Type B pancreatic cell (in vitro differentiated cells): ENCODE measurements at places on chromosomes 3 and 15.

DNA sequence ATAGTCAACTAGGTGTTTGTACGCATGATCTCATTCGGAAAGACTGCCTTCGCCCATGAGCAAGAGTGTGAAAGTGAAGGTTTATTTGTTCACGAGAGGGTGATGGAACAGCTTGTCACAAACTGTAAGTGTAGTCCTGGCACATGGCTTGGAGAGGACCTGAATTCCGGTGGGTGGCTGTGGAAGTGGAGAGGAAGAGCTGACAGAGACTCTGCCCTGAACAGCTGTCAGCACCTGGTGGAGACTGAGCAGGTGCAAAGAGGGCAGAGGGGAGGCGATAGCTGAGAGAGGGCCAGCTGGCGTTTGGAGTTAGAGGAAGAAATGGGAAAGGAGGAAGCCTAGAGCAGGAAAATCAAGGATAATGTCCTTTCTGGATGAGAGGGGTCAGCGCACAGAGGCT is 155.7 kb downstream of the EEFSEC start:
- H3K27ac ChIP-seq = no peak overlapping the region
- no peaks in the 10 kb centered on the region for H3K27me3 ChIP-seq
- peaks cover 3% of the 10 kb centered on the region for H3K36me3 ChIP-seq
- H3K4me1 ChIP-seq = peaks cover 5% of the 10 kb centered on the region
- peak overlapping the region; percentile 40 for H3K4me3 ChIP-seq

DNA sequence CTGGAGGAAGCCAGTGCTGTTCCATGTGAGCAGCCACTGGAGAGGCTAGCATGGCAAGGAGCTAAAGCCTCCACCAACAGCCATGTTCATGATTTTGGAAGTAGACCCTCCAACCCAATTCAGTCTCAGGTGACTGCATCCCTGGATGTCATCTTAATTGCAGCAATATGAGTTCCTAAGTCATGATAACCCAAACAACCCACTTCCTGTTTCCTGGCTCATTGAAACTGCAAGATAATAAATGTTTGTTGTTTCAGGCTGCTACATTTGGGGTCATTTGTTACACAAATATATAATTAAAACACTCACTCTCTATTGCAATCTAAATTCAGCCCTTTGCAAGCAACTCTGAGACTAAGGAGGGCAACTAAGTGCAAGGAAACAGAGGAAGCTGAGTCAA is 62.4 kb upstream of the SLC24A5 start:
- H3K36me3 ChIP-seq = no peaks in the 10 kb centered on the region
- no peak overlapping the region for H3K4me3 ChIP-seq
- H3K4me1 ChIP-seq = peaks cover 7% of the 10 kb centered on the region
- peaks cover 5% of the 10 kb centered on the region for H3K27me3 ChIP-seq

- H3K4me3 ChIP-seq = peak overlapping the region; percentile 91
- DNase-seq = no peak
- no peaks in the 10 kb centered on the region for H3K27me3 ChIP-seq
- H3K36me3 ChIP-seq = peaks cover 8% of the 10 kb centered on the region
These were observed 842 bp downstream of the FSTL1 start for GRCh38 chr3:120449701-120450599.

DNA sequence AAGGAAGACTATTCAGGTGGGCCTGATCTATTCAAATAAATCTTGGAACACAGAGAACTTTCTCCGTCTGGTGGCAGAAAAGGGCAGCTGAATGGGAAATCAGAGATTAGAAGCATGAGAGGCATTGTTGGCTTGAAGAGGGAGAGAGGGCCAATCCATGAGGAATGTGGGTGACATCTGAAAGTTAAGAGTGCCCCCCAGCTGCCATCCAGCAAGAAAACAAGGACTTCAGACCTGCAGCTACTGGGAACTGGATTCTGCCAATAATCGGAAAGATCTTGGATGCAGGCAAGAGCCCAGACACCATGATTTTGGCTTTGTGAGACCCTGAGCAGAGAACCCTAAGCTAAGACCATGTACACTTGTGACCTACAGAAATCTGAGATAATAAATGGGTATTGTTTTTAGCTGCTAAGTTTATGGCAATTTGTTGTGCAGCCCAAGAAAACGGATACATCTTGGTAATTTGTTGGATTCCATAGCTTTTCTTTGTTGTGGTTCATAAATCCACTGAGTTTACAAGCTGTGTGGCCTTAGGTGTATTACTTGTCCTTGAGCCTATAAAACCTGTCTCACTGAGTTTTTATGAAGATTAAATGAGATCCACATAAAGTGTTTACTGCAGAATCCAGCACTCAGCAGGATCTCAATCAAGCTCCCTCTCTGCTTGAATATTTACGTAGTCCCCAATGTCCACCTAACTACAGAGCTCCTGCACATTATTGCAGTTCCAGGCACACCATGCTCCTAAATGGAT is 82.1 kb upstream of the PRTG start:
- H3K27me3 ChIP-seq = peaks cover 5% of the 10 kb centered on the region
- no peak overlapping the region for H3K4me3 ChIP-seq
- no peaks in the 10 kb centered on the region for H3K36me3 ChIP-seq
- DNase-seq = no peak

DNA sequence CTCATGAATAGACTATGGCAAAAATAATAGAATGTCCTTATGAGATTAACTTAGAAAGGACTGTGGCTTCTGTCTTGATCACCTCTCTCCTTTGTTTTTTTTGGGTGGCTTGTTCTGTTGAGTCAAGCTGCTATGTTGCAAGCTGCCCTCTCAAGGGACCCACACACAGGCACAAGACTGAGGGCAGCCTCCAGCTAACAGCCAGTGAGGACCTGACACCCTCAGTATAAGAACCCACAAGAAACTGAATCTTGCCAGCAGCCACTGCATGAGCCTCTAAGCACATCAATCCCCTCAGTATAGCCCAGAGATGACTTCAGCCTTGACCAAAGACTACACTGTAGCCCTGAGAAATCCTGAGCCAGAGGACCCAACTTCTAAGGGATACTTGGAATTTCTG is 361.1 kb downstream of the MCTP2 start:
- H3K27ac ChIP-seq = no peak overlapping the region
- no peak overlapping the region for H3K4me3 ChIP-seq
- H3K36me3 ChIP-seq = no peaks in the 10 kb centered on the region

- H3K27me3 ChIP-seq = no peaks in the 10 kb centered on the region
- no peak overlapping the region for H3K4me3 ChIP-seq
- H3K36me3 ChIP-seq = no peaks in the 10 kb centered on the region
- DNase-seq = no peak
- H3K4me1 ChIP-seq = no peaks in the 10 kb centered on the region
- H3K27ac ChIP-seq = no peak overlapping the region
These were observed 32.1 kb upstream of the CLASP2 start for GRCh38 chr3:33750211-33750548.

DNA sequence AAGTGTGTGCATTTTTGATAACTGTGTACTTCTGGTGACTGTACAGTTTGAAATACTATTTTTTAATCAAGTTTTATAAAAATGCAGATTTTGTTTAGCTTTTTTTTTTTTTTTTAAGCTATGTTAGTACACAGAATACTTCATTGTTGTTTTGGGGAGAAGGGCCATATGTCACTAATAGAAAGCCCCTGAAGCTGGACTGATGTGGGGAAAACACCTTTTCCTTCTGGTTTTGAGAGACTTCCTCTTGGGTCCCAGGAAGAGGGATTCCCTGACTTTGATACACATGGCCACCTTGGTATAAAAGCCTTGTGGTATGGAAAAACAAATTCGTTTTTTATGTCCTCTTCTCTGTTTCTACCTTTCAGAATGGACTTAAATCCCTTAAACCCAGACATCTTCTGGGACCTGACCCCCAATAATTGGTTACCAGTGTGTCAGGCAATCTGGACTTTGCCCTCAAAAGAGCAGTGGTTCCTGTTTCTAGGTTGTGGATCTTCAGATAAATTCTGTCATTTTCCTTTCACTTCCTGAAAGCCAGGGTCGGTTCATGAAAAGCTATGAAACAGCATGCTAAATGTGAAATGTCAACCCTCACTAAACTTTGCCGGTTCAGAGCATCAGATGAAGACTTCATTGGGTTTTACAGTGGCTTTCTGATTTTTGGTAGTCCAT is 31.1 kb upstream of the BLOC1S6 start:
- H3K27me3 ChIP-seq = peaks cover 27% of the 10 kb centered on the region
- no peak overlapping the region for H3K27ac ChIP-seq
- no peak overlapping the region for H3K4me3 ChIP-seq
- no peaks in the 10 kb centered on the region for H3K36me3 ChIP-seq

- H3K27me3 ChIP-seq = no peaks in the 10 kb centered on the region
- H3K27ac ChIP-seq = no peak overlapping the region
- H3K4me3 ChIP-seq = no peak overlapping the region
- H3K4me1 ChIP-seq = no peaks in the 10 kb centered on the region
- no peaks in the 10 kb centered on the region for H3K36me3 ChIP-seq
- no peak for DNase-seq
These were observed 32.8 kb downstream of the COPS2 start for GRCh38 chr15:49122541-49123062.

GRCh38 chr3:55873523-55874254 is 386.6 kb upstream of the WNT5A start:
- H3K4me3 ChIP-seq = no peak overlapping the region
- H3K4me1 ChIP-seq = peaks cover 35% of the 10 kb centered on the region
- DNase-seq = no peak
- H3K27ac ChIP-seq = no peak overlapping the region
- no peaks in the 10 kb centered on the region for H3K36me3 ChIP-seq
- H3K27me3 ChIP-seq = peaks cover 6% of the 10 kb centered on the region

GRCh38 chr15:40477642-40478327 is 7.0 kb downstream of the CHST14 start:
- H3K36me3 ChIP-seq = no peaks in the 10 kb centered on the region
- H3K27me3 ChIP-seq = peaks cover 7% of the 10 kb centered on the region
- H3K27ac ChIP-seq = peak overlapping the region; percentile 12
- H3K4me3 ChIP-seq = peak overlapping the region; percentile 40
- H3K4me1 ChIP-seq = peaks cover 11% of the 10 kb centered on the region
- DNase-seq = no peak

- no peak overlapping the region for H3K27ac ChIP-seq
- peaks cover 4% of the 10 kb centered on the region for H3K4me1 ChIP-seq
- DNase-seq = no peak
- H3K4me3 ChIP-seq = no peak overlapping the region
- H3K36me3 ChIP-seq = no peaks in the 10 kb centered on the region
- no peaks in the 10 kb centered on the region for H3K27me3 ChIP-seq
These were observed 688.8 kb upstream of the CCDC54 start for GRCh38 chr3:106688464-106688863.

GRCh38 chr3:107384907-107385306 is 7.7 kb downstream of the CCDC54 start:
- H3K27me3 ChIP-seq = no peaks in the 10 kb centered on the region
- H3K27ac ChIP-seq = no peak overlapping the region
- DNase-seq = no peak
- H3K4me3 ChIP-seq = no peak overlapping the region
- no peaks in the 10 kb centered on the region for H3K4me1 ChIP-seq

DNA sequence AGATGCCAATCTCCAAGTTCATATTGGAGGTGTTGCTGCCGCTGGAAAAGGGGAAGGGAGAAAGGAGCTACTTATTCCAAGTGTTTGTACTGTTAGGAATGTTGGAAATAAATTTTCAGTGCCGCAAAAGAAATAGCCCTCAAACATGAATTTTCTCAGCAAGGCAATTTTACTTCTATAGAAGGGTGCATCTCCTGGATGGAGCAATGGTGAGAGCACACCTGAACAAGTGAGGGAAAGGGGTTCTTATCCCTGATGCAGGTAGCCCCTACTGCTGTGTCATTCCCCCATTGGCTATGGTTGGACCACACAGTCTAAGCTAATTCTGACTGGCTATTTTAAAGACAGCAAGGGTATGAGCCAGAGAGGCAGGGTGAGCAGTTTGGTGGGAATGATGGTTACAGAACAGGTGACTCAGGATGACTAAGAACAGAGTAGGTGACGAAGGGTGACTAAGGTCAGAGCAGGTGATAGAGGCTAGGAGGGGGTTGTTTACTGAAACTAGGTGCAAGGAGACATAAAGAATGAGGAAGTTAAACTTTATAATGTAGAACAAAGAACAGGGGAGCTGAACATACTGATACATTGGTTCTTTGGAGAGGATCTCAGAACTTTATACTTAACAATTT is 503.5 kb downstream of the EDEM1 start:
- no peaks in the 10 kb centered on the region for H3K4me1 ChIP-seq
- H3K36me3 ChIP-seq = peaks cover 7% of the 10 kb centered on the region
- no peak overlapping the region for H3K4me3 ChIP-seq
- no peaks in the 10 kb centered on the region for H3K27me3 ChIP-seq

DNA sequence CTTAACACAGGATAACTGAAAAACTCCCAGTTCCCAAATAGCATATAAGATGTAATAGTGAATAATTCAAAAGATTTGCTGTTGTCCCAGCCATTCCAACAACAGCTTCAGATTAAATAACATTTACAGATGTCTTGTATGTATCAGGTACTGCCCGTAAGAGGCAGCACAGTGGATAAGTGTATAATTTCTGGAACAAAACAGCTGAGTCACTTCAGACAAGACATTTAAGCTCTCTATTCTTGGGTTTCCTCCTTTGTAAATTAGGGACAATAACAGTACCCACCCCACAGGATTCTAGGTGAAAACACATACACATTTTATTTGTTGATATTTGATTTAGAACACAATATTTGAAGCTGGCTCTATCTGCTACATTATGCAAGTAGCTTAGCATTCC is 2.6 kb upstream of the WWTR1 start:
- H3K27me3 ChIP-seq = no peaks in the 10 kb centered on the region
- peaks cover 11% of the 10 kb centered on the region for H3K36me3 ChIP-seq
- H3K4me3 ChIP-seq = peak overlapping the region; percentile 54
- H3K4me1 ChIP-seq = peaks cover 48% of the 10 kb centered on the region
- no peak for DNase-seq
- no peak overlapping the region for H3K27ac ChIP-seq

GRCh38 chr3:62209101-62209500 is 164.2 kb downstream of the FEZF2 start:
- H3K27ac ChIP-seq = no peak overlapping the region
- no peaks in the 10 kb centered on the region for H3K4me1 ChIP-seq
- no peak overlapping the region for H3K4me3 ChIP-seq
- H3K36me3 ChIP-seq = peaks cover 5% of the 10 kb centered on the region
- no peak for DNase-seq

- no peak overlapping the region for H3K4me3 ChIP-seq
- H3K27me3 ChIP-seq = peaks cover 3% of the 10 kb centered on the region
- H3K27ac ChIP-seq = no peak overlapping the region
- peaks cover 7% of the 10 kb centered on the region for H3K4me1 ChIP-seq
These were observed 27.9 kb upstream of the RTP1 start for GRCh38 chr3:187169231-187169960.

GRCh38 chr3:70853161-70853944 is 540.9 kb upstream of the MDFIC2 start:
- H3K4me1 ChIP-seq = peaks cover 19% of the 10 kb centered on the region
- DNase-seq = no peak
- H3K27me3 ChIP-seq = no peaks in the 10 kb centered on the region
- H3K4me3 ChIP-seq = no peak overlapping the region

DNA sequence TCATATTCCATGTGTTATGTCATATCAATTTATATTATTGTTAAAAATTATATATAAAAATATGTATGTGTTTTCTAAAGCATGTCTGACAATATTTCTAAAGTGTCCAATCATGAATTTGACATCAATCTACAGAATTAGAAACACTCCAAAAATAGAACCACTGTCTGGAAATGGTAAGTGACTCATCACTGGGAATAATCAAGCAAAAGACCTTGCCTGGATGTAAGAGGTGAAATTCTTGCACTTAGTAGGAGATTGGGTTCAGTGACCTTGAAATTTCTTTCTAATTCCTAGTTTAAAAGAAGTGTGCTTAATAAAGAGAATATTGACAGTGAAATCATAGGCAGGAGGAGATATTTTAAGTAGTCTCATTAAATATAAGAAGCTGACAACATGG is 188.8 kb downstream of the ZNF385D start:
- H3K27ac ChIP-seq = no peak overlapping the region
- no peak overlapping the region for H3K4me3 ChIP-seq
- no peaks in the 10 kb centered on the region for H3K27me3 ChIP-seq
- H3K36me3 ChIP-seq = peaks cover 4% of the 10 kb centered on the region
- no peaks in the 10 kb centered on the region for H3K4me1 ChIP-seq
